AG04449 (cell line): ENCODE measurements at places on chromosomes 5 and 9.

DNA sequence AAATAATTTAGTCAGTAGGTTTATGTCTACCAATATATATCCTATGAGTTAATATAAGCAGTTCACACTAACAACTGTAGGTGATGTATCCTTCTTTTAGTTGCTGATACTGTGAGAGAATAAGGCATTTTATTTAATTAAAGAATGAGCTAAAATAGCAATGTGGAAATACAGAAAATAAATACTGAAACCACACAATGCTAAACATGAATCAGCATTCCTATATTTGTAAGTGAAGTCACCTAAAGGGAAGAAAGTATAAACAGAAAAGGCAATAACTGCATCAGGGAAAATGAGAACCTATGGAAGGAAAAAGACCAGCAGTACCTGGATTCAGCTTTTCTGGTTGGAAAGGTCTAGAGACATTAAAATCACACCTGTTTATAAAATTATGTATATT, 336.0 kb downstream of the PDE4D start:
- DNase-seq = no peak

DNA sequence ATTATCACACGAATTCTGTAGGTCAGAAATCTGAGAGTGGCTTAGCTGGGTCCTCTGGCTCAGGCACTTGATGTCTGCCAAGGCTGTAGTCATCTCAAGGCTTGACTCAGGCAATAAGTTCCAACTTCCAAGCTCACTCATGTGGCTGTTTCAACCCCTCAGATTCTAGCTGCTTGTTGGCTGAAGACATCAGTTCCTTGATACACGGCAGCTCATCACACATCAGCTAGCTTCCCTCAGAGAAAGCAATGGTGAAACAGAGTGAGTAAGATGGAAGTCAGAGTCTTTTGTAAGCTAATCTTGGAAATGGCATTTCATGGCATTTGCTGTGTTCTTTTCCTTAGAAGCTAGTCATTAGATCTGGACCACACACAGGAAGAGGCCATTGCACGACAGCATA, 204.2 kb upstream of the PTGER4 start:
- DNase-seq = no peak

DNA sequence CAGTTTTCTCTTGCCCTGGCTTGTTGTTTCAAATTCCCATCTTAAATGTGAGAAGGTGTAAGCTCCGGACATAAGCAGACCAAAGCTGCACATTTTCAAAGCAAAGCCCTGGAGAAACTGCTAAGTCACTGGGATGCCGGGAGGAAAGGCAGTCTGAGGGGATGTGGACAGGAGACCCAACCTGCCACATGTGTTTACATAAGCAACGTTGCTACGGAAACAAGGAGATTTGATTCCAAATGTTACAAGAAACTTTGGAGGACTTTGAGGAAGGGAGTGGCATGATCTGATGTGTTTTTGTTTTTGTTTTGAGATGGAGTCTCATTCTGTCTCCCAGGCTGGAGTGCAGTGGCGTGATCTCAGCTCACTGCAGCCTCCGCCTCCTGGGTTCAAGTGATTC, 25.7 kb upstream of the INSYN2B start:
- DNase-seq = no peak

GRCh38 chr9:33109850-33110595, 33.5 kb upstream of the SMU1 start:
- DNase-seq = no peak

- peak; percentile 23 for DNase-seq
Measured at GRCh38 chr9:129336601-129337331, 158.7 kb upstream of the IER5L start.

GRCh38 chr5:31443572-31443971, 88.3 kb downstream of the DROSHA start:
- no peak for DNase-seq

GRCh38 chr5:135448071-135448739, 1.1 kb upstream of the DCANP1 start:
- no peak for DNase-seq
